ENCODE measurements at places on chromosomes 2 and 18. TPM values are rescaled to one million over a fixed set of nuclear protein-coding genes. Genes with fewer than 3 reads are reported as not detected.
A peak's percentile ranks its signal among the peaks of the same experiment; 100 is the strongest.

GRCh38 chr2:109206569-109207146, 77.7 kb downstream of the SH3RF3 start:
- no peak for DNase-seq

DNA sequence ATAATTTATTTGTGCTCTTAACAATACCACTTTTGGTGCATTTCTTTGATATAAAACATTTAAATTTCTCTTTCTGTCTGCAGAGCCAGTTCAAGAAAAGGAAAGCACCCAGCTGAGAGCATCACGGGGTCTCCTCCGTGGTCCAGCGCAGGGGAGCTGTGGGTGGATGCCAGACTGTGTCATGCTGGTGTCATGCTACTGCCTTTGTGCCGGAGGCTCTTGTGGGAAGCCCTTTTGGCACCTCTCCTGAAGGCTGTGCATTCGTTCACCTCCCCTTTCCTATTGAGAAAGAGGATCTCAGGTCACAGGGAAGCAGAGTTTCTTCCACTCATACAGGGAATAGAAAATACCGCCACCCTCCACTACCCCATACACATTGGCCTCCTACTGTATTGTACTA, 450.4 kb downstream of the GALR1 start:
- DNase-seq = no peak

DNA sequence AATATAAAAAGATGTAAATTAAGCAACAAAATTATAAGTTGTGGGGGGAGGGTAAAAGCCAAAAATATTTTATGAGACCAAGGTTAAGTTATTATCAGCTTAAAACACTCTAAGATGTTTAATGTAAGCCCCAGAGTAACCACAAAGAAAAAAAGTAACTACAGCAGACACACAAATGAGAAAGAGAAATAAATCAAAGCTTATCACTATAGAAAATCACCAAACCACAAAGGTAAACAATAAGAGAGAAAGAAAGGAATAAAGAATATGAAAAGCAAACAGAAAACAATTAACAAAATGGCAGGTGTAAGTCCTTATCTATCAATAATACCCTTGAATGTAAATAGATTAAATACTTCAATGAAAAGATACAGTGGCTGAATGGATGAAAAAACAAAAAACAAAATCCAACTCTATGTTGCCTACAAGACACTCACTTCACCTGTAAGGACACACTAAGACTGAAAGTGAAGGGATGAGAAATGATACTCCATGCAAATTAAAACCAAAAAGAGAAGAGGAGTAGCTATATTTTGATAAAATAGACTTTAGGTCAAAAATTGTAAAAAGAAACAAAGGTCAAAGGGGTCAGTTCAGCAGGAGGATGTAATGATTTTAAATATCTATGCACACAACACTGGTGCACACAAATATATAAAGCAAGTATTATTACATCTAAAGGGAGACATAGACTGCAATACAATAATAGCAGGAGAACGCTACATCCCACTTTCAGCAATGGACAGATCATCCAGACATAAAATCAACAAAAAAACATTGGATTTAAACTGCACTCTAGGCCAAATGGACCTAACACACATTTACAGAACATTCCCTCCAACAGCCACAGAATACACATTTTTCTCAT, 80.7 kb downstream of the PTPN2 start:
- DNase-seq = no peak

- DNase-seq = no peak
Measured at GRCh38 chr2:7226501-7226900, 309.3 kb downstream of the RNF144A start.

DNA sequence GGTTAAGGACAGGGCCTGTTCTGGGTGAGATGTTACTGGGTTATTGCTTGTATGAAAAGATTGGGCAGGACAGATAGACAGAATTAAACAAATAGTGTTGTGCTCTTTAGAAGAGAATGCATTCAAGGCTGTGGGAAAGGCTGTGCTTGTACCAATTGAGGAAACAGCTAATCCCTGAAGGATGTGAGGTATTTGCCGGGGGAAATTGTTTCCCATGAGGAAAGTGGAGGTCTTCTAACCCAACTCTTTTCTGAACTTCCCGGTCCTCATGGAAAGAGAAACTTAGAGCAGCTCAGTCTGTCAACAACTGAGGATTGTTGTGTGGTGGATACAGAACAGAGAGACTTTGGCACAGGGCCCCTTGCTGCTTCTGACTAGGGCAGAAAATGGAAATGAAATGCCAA, 9.5 kb downstream of the SLC1A4 start:
- DNase-seq = no peak

DNA sequence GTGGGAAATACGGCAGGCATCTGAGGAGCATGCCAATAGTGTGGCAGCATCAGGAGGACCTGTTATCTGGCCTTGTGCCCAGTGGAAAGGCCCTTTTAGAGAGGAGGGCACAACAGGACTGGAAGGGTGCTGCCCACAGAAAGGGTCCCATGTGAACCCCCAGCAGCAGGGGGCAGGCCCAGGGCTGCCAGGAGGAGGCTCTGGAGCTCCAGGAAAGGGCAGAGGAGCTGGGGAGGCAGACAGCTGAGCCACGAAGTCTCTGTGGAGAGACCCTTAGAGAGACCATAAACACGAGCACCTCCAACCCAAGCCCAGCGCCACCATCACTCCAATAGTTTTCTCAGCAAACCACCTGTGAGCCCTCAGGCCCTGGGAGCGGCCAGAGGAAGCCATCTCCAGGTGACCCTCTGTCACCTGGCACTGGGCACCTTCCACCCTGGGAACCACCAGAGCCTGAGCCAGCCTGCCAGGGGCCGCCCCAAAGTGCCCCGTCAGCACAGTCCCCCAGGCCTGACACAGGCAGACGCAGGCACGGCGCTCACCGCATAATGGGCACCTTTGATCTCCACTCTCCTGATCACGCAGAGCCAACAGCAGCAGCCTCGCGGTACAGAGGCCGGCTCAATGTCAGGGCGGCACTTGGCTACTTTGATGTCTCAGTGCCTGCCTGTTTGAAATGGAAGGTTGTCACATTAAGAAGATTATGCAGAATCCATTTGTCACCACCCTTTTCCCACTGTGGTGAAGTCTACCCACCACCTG, 162.5 kb upstream of the RAB6C start:
- no peak for DNase-seq

DNA sequence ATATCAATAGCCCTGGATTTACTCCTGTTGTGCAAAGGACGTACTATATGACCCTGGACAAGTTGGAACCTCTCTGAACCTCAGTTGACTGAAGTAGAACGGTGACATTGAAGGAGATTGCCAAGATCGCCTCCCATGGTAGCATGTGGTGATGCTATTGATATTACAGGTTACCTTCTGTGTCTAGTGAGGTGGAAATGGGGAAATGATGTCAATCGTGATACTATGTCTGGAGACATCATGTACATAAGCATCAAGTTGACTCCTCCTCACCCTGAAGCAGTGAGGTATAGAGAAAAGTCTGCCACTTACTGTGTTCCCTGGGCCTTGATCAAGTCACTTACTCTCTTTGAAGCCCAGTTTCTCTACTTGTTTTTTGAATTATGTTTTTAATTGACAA, 93.9 kb downstream of the KLF7 start:
- no peak for DNase-seq

GRCh38 chr2:19351899-19352697, 6.3 kb downstream of the OSR1 start:
- no peak for DNase-seq

DNA sequence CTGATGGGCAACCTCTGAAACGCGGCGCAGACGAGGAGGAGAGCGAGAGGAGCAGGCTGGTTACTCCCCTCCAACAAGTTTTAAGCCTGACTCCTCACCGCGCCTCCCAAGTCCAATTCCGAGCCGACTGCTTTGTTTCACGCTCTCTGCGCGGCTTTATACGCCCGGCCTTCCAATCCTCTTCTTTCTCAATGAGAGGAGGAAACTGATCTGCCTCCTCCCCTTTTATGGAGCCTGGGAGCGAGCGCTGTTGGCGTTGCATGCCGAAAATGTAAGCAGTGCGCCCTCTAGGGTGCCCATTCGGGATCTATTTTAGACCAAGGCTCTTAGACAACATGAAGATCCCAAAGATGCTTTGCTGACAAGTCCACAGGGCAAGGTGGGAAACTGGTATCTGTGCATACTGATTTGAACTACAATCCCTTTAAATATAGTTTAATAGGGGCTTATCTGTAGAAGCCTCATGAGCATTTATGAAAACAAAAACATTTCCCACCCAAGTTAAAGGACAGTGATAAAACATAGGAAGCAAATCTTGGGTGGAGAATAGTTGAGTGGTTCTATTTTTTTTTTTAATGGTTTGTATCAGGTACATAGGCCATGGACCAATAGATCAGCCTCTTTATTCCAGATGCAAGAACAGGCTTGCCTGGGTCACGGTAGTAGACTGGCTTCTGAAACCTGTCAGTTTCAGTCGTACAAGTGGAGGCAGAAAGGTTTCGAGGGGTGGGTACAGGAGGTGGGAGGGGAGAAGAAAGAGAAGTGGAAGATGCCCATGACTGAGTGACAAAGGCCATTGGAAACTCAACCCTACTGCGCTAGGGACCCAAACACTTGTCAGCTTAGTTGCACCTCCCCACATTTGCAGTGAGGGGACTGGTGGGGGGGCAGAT, at the start of gene RND3:
TSS of gene RND3 (minus strand) at position 131 of the 893 bp plus-strand sequence. CDS start 250 bp downstream, outside the sequence.
- DNase-seq = peak; percentile 97

GRCh38 chr18:13532406-13533075, 193.8 kb downstream of the FAM210A start:
- DNase-seq = no peak

- no peak for DNase-seq
Measured at GRCh38 chr2:41142478-41142877, 690.6 kb upstream of the SLC8A1 start.

ITGB6 gene
- polyA plus RNA-seq = 20.4 TPM

PLGLB1 gene
- polyA plus RNA-seq = 7.0 TPM

SLC16A14 gene
- polyA plus RNA-seq = 7.7 TPM

LRRTM4 gene
- 1.2 TPM for polyA plus RNA-seq

Data from right renal pelvis (tissue), 4 donors.